ENCODE measurements at places on chromosomes 5 and 9.

GRCh38 chr5:115097236-115097635 lies 72.5 kb downstream of the TRIM36 start:
- no peak for DNase-seq

- no peak for DNase-seq
Measured at GRCh38 chr5:116872986-116873385, 298.4 kb upstream of the SEMA6A start.

DNA sequence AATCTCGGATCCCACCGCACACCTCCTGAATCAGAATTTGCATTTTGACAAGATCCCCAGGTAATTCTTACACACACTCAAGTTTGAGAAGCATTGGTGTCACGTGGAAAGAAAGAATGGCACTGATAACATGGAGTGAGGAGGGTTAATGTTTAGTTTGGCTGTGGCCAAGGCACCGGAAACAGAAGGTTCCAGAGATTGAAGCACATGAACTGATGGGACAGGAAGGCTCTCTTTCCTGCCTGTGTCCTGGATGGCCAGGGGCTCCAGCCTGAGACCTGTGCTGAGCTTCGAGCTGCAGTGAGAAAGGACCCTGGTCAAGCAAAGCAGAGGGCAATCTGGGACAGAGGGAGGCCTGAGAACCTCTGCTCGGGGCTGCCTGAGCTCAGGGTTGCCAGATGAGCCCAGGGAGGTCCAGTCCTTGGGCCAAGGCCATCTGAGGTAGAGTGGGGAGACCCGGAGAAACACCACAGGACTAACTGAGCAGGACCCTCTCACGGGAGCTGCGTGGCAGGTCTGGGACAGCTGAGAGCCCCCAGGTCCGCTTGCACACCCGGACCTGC lies 27.3 kb downstream of the AFAP1L1 start:
- DNase-seq, result no peak

DNA sequence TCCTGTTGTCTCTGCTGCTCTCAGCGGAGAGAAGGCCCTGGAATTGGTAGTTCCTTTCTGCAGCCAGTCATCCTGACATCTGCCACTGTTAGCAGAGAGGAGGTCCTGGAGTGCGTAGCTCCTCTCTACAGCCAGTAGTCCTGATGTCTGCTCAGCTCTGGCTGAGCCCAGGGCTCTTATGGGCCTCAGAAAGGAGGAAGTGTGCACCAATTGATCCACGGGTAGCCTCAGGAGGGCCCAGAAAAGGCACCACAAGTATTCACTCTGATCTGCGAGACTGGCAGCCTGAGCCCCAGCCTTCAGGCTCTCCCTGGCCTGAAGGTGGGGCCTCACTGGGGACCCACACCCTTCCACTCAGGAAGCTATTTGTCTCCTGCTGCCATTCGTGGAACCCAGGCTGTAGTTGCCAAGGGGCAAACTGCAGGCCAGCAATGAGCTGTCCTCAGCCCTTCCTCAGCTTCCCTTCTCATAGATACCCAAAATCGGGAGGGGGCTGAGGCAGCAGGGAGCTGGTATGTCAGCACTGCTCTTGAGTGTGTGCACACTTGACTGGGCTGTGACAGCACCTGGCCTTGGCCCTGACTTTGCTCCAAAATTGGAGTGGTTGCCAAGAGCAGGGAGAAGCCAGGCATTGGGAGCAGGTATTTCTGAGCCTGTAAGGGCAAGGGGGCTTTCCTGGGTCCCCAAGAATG lies 1049.5 kb upstream of the ACO1 start:
- no peak for DNase-seq

GRCh38 chr5:175709276-175709781 lies 51.5 kb downstream of the HRH2 start:
- DNase-seq, result no peak

DNA sequence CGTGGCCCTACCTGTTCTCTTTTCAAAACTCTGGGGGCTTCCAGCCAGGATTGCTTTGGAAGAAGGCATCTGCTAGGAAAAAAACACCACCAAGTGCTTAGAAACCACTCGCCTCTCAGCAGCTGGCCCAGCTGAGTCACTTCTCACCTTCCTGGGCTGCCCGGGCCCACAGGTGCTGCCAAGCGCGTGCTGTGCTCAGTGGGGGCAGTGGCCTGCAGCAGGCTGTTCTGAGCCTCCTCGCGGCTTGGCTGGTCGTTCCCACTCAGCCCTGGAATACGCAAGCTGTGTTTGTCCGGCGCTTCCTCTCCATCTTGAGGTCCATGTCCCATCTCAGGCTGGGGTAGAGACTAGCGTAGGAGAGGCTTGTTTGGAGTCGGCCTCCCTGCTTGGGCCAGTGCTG lies 102.5 kb upstream of the FCN2 start:
- no peak for DNase-seq

DNA sequence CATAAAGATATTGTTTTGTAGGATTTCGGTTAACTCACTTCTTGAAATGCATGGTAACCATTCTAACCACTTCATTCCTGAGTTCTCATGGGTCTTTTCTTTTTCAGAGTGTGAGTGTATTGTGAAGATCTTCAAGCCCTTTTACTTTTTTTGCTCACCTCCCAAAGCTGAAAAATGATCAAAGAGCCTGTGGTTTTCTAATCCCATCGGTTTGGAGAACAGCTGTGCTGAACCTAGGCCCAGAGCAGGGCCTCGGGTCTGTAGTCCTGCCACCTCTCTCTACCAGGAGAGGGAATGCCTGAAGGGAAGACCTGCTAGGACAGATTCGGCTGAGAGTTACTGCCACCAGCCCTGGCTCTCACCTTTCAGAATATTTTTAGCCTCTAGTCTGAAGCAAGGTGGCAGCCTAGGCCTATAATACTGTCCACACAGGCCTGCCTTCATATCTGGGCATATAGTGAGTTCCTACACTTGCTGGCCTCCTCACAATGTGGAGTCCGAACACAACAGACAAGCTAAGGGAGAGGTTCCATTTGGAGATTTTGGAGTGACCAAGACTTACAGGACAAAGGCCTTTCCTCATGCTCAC lies 13.8 kb downstream of the RGMB start:
- no peak for DNase-seq

- DNase-seq, result peak; percentile 38
Measured at GRCh38 chr5:150544611-150545219, 36.8 kb downstream of the NDST1 start.

- DNase-seq, result no peak
Measured at GRCh38 chr5:116452774-116453368, 121.8 kb downstream of the SEMA6A start.

- no peak for DNase-seq
Measured at GRCh38 chr5:145223582-145223981, 611.6 kb downstream of the PRELID2 start.

DNA sequence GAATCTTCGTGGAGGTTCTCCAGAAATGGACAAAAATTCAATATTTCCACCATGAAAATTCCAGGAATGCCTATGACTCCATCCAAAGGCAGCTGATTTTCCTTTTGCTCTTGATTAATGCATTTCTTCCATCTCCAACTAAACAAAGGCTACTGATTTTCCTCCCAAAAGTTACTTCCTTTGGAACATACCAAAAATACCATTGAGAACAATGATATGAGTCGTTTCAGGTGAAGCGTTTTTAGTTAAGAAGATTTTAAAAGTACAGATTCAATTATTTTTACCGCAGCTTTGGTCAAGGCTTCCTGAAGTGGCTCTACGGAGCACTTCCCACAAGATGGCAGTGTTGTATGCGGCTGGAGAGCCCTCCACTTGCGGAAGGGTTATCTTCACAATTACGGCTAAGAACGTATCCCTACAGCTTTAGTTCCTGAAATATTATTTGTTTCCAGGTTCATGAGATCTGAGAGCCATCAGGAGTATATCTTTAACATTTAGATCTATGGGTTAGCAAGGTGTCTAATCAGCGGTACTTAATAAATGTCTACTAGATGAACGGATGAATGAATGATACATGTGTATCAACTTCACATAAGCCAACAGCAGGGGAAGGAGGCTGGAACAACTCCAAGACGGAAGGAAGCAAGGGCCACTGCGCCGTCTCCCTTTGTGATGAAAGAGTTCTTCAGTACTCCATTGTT lies 35.9 kb upstream of the ARSB start:
- DNase-seq, result no peak

DNA sequence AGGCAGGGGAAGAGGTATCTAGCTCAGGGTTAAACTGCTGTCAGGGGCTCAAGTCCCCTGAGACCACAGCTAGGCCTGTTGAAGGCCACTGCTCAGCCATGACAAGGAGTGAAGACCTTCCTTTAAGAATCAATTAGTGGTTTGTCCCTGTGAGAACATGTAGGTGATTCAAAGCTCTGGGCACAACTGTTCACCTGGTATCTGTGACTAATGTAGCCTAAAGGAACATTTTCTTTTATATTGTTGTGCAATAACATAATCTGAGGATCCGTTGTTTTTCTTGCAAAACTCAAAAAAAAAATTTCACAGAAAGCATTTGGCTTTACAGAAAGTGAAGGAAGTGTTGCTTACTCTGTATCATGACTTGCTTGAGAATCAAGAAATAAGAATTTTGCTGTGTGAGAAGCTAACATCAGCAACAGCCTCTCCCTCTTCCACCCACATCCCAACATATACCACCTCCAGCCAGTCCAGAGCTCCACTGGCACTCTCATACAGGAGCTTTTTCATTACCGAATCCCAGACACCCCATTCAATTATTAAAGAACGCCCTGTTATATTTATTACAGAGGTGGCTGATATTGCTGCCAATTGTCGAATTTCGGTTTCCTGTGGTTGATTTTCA lies 807.0 kb downstream of the TLE4 start:
- no peak for DNase-seq

DNA sequence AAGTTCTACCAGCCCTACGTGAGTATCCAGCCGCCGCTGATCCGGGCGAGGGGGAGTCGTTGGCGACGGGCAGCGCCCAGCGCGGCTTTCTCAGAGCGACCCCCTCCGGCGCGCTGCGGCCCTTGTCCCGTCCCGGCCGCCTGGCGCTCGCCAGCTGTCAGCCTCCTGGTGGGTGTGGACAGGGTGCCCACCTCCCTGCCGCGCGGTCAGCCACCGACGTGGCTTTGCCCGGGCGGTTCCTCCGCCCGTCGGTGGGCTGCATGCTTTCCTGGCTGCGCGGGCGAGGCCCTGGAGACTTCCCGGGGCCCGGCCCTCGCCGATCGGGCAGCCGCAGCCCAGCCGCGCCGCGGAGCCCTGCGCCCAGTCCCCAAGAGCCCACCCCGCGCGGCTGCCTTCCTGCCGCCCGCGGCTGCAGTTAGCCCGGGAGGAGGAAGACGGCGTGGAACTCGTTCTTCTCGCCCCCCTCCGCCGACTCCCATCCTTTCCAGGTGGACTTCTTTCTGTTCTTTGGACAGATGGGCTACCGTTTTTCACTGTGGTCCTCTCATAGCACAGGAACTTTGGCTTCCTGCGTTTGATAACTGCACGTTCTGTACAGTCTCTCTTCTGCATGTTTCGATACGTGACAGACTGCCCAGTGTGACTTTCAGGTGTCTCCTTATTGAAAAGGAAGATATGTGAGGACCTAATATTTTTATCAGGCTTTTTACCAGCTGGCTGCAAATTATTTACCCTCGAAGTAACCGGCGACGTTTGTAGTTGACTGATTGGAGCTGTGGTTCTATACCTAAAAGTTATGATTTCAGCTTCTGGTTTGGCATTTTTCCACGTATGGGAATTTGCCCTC lies 577 bp downstream of the AP3S1 start:
- DNase-seq, result no peak

GRCh38 chr5:157085930-157086329 lies 22.9 kb downstream of the HAVCR2 start:
- no peak for DNase-seq

DNA sequence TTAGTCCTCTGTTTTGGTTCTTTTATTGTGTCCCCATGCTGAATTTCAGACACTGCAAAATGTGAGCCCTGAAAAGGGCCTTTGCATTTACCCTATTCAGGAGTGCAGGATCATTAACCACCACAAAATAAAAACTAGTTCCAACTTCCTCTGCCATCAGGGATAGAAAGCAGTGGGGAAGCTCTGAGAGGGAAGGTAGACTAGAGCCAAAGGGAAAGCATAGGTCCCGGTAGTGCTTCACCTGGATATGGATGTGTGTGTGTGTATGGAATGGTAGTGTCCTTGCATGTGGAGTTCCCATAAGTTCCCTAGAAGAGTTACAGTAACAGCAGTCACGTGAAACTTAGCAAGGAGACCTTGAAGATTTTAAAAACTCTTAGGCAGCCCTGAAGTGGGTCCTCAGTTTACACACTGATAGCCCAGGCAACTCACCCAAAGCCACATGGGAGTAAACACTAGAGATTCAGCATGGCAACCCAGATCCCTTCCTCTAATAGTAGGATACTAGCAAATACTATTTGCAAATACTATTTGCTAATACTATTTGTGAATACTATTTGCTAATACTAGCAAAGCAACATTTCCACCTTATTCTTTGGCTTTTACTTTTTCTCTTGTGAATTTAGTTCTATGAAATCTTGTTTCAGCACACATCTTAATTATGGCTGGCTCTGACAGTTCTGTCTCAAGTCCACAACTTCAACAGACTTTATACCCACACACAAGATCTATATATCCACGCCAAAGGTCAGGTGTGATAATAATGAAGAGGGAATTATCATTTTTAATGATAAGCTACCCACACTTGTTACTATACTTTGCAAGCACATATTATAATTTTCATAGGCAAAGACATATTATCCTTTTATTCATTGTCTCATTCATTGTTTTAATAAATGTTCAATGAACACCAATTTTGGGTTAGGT lies 70.4 kb upstream of the IFNE start:
- no peak for DNase-seq

DNA sequence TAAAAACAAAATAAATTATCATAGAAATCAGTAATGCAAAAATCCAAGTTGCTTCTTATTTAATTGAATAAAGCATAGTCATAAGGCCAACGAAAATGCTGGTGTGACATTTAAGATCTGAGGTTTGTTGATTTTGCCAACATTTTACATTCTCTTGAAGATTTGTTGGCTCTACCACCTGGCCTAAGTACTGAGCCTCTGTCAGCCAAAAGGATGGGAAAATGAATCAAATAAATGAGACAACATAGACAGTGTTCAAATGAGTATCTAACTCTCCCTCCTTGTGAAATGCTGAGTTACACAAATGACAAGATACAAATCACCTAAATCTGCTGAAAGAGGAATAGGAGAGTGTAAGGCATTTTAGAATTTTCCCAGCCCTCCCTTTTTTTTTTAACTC lies 575.0 kb downstream of the CDH12 start:
- no peak for DNase-seq

DNA sequence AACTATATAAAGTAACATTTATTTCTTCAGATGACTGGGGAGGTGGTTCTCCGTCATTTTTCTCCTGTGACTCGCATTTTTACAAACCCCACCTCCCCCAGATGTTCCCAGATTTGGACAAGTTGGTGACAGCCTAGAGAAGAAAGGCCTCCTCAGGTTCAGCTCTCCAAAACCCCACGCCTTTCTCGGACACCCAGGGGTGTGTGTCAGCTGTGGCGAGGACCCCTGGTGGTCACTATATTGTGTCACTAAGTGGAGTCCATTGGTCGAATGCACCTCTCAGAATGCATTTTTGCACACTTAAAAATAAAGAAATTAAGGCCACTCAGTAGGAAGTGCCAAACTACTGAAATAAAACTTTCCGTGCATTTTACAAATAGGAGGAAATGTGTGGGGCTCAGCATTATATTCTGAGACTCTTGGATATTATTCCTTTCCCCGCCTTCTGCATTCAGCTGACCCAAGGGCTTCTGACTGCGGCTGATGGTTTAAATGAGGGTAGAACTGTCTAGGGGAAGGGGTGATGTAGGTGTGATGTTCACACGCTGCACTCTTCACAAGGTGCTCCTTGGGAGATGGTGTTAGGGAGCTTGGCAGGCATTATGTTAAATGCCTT lies 47.6 kb downstream of the ACO1 start:
- DNase-seq, result no peak

GRCh38 chr5:92017776-92018175 lies 634.7 kb upstream of the ARRDC3 start:
- DNase-seq, result no peak

- no peak for DNase-seq
Measured at GRCh38 chr5:96683392-96683791, 21.2 kb downstream of the CAST start.
